ENCODE measurements at places on chromosomes 5 and 9.
A peak's percentile ranks its signal among the peaks of the same experiment; 100 is the strongest.

- DNase-seq = no peak
These were observed 29.0 kb upstream of the ENTREP1 start for GRCh38 chr9:69295872-69296552.

- no peak for DNase-seq
These were observed 5.6 kb downstream of the HOMER1 start for GRCh38 chr5:79508354-79508753.

GRCh38 chr5:116378007-116378776, 196.4 kb downstream of the SEMA6A start:
- no peak for DNase-seq

DNA sequence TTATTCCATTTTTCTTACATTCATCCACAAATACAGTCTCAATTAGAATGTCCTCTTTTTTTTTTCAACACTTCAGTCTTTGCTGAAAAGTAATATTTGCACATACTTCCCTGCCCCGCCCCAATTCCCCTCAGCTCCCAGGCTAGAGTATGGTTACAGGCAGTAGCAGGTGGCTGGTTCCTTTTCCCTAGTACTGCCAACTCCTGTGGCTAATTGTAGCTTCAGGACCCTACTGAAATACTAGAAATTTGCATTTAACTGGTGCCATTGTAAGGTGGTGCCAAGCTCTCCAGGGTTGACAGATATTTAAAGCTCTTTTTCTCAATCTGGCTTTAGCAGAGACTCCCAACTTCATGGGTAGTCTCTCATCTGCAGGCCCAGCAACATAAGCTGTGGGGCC, 80.3 kb downstream of the FAM81B start:
- DNase-seq = no peak

DNA sequence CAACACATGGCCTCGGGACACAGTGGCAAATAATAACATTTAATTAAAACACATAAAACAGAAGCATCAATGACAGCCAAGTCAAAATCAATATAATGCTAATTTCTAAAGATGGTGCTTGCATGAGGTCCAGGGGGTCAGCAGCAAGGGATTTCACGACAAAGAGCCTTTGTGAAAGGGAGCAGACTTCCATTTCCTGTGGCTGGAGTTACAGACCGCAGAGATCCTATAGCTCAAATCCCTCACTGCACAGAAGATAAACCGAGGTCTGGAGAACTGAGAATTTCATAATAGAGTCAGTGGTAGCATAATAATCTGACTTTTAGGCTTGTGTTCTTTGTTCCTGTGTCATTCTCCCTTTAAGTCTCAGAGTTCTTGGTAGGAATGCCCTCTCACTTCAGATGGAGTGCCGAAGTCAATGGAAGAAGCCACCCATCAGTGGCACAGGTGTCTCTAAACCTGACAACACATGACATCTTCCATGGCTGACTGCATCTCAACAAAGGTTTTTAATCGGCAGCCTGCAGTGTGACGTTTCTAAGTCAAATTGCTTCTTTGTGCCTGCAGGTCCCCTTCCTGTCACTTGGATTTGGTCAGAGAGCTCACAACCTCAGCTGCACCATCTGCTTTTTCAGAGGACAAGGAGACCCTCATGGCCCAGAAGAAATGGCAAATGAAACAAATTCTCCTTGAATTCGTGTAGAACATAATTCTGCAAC, 67.4 kb downstream of the CARTPT start:
- DNase-seq = no peak

GRCh38 chr9:130589754-130590153, 10.4 kb downstream of the FUBP3 start:
- no peak for DNase-seq

- DNase-seq = no peak
These were observed 809 bp downstream of the MCCC2 start for GRCh38 chr5:71587766-71588532.

DNA sequence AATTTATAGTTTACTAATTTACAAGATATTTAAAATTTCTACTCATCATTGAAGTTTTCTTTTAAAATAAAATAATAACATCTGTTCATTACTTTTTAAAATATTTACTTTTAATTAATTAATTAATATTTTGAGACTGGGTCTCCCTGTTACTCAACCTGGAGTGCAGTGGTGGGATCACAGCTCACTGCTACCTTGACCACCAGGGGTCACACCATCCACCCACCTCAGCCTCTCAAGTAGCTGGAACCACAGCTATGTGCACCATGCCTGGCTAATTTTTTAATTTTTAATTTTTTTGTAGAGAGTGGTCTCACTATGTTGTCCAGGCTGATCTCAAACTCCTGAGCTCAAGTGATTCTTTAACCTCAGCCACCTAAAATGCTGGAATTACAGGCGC, 1013.6 kb downstream of the CDH9 start:
- no peak for DNase-seq

- no peak for DNase-seq
These were observed 23.1 kb downstream of the ADRB2 start for GRCh38 chr5:148849461-148849860.

- DNase-seq = peak; percentile 55
These were observed 64.6 kb upstream of the SHISAL2B start for GRCh38 chr5:64625678-64626077.

- DNase-seq = peak; percentile 43
These were observed 44.3 kb downstream of the GARNL3 start for GRCh38 chr9:127308652-127309434.

DNA sequence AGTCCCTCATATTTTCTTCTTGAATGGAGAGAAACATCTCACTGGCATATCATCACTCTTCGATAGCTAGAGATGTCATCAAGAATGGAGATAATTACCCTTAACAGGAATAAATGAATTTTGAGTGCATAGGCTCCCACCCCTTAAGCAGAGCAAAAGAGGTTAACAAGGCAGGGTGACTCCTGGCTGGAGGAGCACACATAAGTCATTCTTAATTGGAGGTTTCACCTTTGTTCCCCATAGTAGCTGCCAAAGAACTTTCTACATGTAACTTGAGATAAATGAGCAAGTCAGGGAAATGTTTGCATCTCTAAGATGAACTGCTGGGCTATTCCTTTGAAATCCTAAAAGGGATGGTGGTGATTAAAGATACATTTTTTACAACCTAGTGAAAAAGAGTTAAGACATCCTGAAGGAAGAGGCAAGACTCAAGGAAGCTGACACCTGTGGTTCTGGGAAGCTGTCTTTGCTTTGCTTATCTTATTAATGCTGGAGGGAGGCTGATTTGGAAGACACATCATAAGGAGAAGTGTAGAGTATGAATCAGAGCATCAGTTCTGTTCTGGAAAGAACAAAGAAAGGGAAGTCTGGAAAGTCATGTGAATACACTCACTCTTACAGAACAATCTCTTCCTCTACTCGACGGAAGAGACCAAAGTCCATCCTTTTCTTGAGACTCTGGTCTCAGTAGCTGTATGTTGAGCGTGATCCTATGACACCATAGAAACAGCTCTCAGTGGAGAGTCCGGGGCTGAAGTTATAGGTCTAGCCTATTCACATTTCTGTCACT, 326.3 kb downstream of the OSTF1 start:
- no peak for DNase-seq

GRCh38 chr9:4298255-4299004, 1.4 kb downstream of the GLIS3 start:
- DNase-seq = no peak

GRCh38 chr5:18305288-18305924, 671.1 kb downstream of the TAF11L14 start:
- DNase-seq = peak; percentile 11

DNA sequence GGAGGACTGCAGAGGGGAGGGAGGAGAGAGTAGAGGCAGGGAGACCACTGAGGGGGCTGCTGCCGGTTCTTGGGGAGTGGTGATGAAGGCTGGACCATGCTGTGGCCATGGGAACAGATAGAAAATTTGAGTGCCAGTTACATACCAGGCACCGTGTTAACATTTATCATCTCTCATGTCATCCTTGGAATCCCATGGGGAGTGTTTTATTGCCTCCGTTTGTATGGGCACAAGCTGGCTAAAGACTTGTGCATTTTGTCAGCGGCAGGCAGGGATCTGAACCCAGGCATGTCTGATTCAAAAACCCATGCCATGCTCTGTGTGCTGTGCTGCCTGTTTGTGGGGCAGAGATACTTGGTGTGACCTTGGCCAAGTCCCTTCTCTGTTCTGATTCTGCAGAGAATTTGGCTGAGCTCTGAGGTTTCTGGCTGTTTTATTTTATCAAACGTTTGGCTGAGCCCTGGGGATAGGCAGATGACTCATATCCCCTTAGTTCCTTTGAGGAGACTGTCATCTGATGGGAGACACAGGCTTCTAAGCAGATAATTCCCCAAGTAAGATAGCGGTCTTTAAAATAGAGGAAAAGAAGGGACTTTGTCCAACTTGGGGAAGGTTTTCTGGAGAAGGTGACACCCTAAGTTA, 22.2 kb downstream of the COL27A1 start:
- DNase-seq = peak; percentile 64

- DNase-seq = no peak
These were observed 1278.8 kb downstream of the MAT2B start for GRCh38 chr5:164784230-164784629.

- no peak for DNase-seq
These were observed 18.9 kb upstream of the UBLCP1 start for GRCh38 chr5:159244163-159244562.

DNA sequence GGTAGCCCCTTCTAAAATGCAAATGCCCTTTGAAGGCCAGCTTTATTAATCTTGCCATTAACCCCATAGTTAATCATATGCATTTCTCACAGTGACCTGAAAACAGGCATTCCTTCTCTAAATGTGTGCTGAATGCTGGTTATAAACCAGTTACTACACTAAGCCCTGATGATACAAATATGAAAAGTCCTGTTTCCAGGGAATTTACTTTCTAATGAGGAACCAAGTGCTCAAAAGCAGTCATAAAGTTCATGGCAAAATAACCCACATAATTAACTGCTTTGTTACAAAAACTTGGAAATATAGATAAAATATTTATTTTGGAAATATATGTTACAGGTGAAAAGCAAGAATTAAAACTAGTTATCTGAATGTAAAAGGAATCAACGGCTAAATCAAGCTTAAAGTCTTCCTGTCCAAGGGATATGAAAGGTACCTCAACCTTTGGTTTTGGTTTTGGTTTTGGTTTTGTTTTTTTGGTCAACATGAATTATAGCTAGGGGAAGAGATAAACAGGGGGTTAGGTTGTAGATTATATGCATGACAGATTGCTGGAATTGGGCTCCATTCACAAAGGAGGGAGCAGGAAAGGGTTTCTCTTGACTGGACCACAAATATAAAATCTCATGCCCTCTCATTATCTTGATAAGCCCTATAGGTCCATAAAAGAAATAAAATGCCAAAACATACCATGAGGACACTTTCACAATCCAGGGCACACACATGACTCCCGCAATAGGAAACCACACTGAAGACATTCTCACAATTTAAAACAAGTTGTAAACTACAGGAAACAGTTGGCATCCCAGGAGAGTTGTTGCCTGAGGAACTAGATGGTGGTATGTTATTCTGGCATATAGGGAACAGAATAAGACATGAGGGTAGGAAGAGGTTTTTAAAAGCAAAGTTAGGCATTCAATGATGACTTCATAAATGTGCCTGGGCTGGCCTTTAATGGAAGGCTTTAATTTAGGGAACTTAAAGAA, 46.7 kb upstream of the MACIR start:
- no peak for DNase-seq

- DNase-seq = peak; percentile 23
These were observed 530 bp downstream of the UCK1 start for GRCh38 chr9:131530546-131530919.

GRCh38 chr5:168611165-168611564, 32.0 kb upstream of the PANK3 start:
- peak; percentile 13 for DNase-seq

- DNase-seq = no peak
These were observed 26.9 kb downstream of the TCERG1 start for GRCh38 chr5:146474065-146474464.

GRCh38 chr5:80122579-80122978, 87.4 kb downstream of the THBS4 start:
- DNase-seq = no peak

GRCh38 chr5:171131497-171131896, 177.6 kb upstream of the TLX3 start:
- DNase-seq = no peak

GRCh38 chr9:130899051-130899748, 2.6 kb upstream of the QRFP start:
- no peak for DNase-seq

DNA sequence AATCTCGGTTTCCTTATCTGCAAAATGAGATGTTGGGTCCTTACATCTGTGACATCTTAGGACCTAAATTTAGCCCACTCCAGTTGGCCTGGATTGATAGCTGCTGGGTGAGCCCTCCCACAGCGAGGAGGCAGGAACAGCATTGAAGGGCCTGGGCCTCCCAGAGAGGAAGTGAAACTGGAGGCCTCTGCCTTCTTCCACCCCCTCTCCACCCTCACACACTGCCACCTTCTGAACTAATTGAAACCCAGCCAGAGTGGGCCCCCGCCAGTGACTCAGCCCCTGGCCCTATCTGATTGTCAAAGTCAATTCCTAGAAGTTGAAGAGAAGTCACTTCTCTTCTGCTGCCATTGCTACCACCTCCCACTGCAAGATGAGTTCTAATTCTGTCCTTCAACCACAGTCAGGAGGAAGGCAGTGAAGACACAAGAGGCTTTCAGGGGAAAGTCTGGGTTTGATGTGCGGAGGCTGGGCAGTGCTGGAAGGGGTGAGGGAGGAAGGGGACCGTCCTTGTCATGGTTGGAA, 55.2 kb upstream of the NEK6 start:
- peak; percentile 8 for DNase-seq

- DNase-seq = no peak
These were observed 84.8 kb downstream of the RAD23B start for GRCh38 chr9:107367727-107368502.

GRCh38 chr9:95581900-95582299, 65.1 kb upstream of the PTCH1 start:
- DNase-seq = no peak

- DNase-seq = peak; percentile 60
These were observed 80.8 kb downstream of the LMNB1 start for GRCh38 chr5:126857472-126858410.

DNA sequence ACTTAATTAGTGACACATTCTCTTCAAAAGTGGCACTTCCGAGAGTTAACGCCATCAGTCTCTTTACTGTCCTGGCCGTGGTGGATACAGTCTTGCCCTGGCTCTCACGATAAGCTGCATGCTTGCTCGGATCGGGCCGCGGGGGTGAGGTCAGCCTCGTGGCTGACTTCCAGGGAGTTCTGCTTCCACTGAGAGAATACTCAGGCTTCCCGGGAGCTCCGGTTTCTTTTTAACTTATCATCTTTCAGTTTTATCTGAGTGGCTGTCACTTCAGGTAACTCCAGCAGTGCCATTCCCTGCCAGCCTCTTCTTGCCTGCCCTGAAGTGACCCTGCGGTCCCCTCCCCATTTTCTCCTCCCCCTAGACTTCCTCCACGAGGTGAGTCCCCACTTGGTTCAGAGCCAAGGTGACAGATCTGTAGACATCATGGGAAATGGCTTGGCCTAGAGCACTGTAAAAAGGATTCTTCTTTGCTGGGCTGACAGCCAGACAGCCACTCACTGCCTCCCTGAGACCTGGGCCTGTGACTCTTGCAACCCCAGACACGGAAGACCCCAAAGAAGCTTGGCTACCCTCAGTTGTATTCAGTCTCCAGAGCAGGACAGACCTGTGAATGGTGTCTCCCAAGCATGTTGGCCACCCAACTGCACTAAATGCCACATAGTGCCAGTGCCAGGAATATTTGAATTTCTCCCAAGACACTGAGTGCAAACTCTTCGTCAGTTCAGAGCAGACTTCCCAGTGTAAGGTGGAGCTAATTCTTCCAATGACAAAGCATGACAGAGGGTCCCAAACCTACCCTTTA, 95.1 kb downstream of the DAPK1 start:
- DNase-seq = peak; percentile 39

GRCh38 chr9:129713402-129713679, 39.5 kb downstream of the PTGES start:
- DNase-seq = no peak
